Activated CD4-positive, alpha-beta T cell treated with anti-CD3 and anti-CD28 coated beads, Interleukin-2, amount 10 ng/mL, durations not matched to agents 7 days and 5 days (primary cell): ENCODE measurements at places on chromosomes 12 and 14. TPM values are rescaled to one million over a fixed set of nuclear protein-coding genes. Genes with fewer than 3 reads are reported as not detected.
A peak's percentile ranks its signal among the peaks of the same experiment; 100 is the strongest.

HHIPL1 gene
- total RNA-seq: 0.05 TPM

GRCh38 chr12:131167334-131167733 is 213.6 kb downstream of the ADGRD1 start:
- no peak for DNase-seq

TSPAN11 gene
- total RNA-seq: not detected

- no peak for DNase-seq
Measured at GRCh38 chr12:121708313-121709063, 4.1 kb upstream of the TMEM120B start.

- DNase-seq: no peak
Measured at GRCh38 chr12:13198876-13199275, 2.4 kb downstream of the EMP1 start.

DNA sequence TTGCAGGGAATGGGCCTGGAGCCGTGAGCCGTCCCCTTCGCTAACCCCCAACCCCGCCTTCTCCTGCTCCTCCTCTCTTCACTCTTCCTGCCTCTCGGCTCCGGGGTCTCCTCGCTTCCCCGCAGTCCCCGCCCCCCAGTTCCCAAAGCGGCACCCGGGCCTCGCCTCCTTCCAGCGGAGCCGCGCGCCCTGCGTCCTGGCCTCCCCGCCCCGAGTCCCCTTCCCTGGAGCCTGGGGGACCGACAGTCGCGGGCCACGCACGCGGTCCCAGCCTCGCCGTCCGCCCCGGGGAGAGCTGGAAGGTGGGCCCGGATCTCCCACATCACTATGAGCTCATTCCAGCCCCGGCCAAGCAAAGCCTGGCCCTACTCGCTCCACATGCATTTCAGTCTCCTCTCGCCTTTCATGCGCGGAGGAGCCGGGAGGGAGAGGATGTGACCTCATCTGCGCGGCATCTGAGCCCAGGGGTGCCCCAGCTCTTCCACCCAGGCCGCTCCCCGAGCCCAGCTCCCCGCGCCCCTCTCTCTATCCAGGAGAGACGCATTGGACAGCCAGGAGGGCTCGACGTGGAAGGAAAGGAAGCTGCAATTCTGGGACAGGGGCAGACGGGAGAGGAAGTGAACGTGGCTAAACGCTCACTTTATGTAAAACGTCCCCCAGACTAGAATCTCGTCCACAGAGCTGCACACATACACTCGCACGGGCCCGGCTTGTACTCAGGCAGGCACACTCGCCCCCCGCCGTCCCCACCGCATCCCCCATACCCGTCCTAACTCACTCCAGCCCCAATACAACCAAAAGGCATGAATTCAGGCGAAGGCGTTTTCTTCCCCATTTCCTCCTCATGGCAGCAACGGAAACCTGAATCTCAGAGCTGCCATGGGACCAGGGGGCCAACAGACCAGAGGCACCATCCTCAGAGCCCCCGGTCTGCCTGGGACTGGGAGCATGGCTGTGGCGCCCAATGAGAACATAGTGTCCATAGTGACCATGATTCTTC is 108.7 kb upstream of the CCND2 start:
- DNase-seq: peak; percentile 68

GRCh38 chr12:43896496-43896895 is 60.6 kb downstream of the TMEM117 start:
- no peak for DNase-seq
